Muscle of leg (tissue), 16 donors: ENCODE measurements at places on chromosomes 2 and 18. TPM values are rescaled to one million over a fixed set of nuclear protein-coding genes. Genes with fewer than 3 reads are reported as not detected.
A peak's percentile ranks its signal among the peaks of the same experiment; 100 is the strongest.

GRCh38 chr2:240928476-240929363 lies 22.6 kb downstream of the CROCC2 start:
- no peak for DNase-seq

- peak; percentile 54 for DNase-seq
These were observed 1399.6 kb upstream of the ZEB2 start for GRCh38 chr2:145919477-145919876.

GRCh38 chr2:109659396-109660045 lies 45.4 kb downstream of the SOWAHC start:
- peak; percentile 46 for DNase-seq

DNA sequence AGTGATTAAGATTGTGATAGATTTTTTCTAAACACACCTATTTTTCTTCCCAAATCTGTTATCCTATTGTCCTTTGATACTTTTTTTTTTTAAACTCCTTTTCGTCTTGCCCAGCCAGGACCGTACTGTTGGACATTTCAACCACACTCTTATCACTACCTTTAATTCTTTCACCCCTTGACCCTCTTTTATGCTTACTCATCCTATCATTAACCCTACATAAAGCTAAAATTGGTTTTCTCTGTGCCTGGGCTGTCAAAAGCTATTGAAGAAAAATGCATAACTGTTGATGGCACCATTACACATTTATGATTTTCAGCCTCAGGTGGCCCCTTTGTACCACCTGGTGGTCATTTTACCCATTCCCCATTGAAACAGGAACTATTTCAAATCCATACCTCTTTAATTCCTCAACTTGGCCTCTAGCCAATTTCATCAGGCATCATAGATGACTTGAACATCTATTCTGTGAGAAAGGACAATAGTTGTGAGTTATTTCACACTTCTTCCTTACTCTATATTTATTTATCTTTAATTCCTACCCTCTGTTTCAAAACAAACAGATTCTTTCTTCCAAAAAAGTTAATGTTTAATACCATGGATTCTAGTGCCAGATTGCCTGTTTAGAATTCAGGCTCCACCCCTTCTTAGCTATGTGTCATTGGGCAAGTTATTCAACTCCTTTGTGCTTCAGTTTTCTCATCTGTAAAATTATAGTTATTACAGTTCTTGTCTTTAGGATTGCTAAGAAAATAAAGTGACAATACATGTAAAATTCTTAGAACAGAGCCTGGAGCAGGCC lies 258.6 kb downstream of the CAMKMT start:
- no peak for DNase-seq

Gene ADGRF3
- total RNA-seq: 0.31 TPM

DNA sequence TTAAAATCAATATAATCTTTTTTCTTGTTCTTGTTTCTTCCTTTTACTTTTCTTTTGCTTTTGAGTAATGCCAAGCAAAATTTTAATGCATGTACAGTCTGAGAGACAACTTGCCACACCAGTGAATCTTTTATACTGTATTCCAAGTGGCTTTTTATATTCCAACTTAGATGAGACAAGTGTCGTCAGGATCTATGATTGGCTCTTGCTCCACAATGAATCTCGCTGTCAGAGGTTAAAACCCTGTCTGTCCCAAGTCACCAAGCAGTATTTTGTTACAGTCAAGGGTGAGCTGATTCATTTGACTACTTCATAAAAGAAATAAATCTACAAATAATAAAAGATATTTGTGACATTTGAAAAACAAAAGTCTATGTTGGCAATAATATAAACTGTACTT lies at the start of gene MSTN:
TSS of gene MSTN (minus strand) at position 129 of the 400 bp plus-strand sequence. CDS start 133 bp downstream, outside the sequence.
- DNase-seq: peak; percentile 52

- no peak for DNase-seq
These were observed 206.8 kb downstream of the CLIP4 start for GRCh38 chr2:29322011-29322410.

- DNase-seq: no peak
These were observed 111.5 kb upstream of the MGAT5 start for GRCh38 chr2:134142341-134142738.

DNA sequence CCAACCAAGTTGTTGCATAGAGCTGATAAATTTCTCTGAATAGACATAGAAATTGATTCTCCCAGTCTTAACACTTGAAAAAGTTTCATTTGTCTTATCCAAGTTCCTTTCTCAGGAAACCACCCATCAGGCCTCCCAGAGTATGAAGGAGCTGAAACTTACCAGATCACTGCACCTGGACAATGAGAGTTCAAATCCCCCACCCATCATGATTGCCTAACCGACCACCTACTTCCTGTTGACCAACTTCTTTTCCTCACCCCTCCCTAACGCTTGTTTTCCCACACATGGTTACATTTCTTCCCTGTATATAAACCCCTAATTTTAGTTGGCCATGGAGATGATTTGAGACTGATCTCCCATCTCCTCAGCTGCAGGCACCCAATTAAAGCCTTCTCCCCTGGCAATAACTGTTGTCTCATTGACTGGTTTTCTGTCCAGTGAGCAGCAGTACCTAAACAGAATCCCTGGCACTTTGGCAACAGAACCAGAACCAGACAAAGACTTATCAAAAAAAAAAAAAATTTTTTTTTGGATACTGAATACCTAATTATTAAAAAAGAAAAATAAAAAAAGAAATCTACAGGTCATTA lies 103.0 kb downstream of the SPIRE1 start:
- no peak for DNase-seq

DNA sequence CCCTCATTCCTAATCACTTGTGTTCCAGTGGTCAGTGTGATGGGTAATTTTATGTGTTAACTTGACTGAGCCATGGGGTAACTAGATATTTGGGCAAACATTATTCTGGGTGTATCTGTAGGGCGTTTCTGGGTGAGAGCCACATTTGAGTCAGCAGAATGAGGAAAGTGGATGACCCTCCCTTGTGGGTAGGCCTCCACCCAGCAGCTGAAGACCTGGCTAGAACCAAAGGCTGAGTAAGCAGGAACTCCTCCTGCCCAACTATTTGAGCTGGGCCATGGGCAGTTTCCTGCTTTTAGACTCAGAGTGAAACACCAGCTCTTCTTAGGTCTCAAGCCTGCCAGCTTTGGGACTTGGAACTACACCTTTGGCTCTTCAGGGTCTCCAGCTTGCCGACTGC lies 141.8 kb downstream of the ACKR3 start:
- DNase-seq: peak; percentile 42

DNA sequence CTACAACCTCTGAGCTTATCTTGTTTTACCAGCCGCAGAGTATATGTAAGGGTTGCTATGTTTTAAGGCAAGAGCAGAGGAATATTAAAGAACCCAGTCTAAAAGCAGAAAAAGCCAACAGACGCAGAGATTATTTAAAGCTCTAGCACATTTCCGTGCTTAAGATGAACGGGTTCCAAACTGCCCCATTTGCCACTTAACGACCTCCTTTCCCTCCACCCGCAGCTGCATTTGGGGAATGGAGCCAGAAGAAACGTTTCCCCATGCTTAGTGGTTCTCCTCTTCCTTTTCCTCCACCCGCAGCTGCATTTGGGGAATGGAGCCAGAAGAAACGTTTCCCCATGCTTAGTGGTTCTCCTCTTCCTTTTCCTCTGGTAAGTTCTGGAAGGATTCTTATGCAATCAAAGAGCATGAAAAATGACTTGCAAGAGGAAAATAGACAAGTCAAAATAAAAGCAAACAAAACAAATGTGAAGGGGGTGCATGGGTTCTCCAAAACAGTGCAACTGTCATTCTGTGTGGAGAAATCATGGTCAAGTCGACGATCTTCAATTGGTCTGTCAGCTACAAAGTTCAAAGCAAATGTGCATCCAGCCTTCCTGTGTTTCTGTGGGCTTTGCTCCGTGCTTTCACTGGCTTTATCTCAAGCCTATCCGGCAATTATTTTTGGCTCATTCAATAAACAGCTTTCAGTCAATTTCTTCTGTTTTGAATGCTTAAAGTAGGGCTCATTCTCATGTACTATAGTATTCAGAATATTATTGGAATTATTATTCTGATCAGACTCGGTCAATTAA lies 57.8 kb downstream of the DIPK1C start:
- peak; percentile 64 for DNase-seq

Gene C1QL2
- total RNA-seq: not detected

Gene HOXD10
- total RNA-seq: 0.09 TPM

Gene KLF7
- total RNA-seq: 9.6 TPM

DNA sequence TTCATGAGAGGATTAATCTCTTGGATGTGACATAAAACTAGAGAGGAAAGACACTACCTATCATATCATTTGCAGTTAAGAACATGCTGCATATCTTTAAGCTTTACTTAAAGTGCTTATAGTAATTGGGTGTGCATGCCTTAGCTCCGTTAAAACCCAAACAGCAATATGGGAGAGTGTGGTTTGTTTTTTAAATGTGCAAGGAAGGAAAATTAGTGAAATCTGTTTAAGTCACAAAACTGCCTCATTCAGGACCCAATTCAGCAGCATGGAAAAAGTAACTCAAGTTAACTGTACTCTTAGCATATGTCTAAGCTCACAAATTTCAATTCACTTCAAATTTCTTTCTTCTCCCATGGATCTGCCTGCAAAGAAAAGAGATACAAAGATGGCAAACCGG lies 182.2 kb downstream of the ARHGAP15 start:
- DNase-seq: no peak

Gene LYPD6B
- not detected for total RNA-seq

DNA sequence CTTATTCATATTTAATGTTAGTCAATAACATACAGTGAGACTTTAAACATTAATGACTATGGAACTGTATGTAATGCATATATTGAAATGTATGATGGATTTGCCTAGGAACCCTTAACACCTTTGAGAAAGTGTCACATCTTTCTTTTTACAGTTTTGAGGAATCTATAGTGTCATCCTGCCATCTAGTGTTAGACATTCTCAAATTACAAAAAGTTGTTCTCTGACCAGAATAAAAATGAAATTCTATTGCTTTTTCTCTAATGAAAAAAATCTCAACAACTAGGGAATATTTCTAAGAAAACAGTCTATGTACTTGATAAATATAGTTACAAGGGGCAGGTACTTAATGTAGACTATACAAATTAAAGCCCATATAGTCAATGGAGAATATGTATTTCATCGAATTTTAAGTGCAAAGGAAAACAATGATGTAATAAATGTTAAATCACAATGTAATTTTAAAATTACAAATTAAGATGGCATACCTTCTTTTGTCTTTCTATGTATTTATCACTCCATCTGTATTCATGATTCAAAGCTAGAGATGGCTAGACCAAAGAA lies 5.1 kb upstream of the CALCRL start:
- DNase-seq: peak; percentile 54

DNA sequence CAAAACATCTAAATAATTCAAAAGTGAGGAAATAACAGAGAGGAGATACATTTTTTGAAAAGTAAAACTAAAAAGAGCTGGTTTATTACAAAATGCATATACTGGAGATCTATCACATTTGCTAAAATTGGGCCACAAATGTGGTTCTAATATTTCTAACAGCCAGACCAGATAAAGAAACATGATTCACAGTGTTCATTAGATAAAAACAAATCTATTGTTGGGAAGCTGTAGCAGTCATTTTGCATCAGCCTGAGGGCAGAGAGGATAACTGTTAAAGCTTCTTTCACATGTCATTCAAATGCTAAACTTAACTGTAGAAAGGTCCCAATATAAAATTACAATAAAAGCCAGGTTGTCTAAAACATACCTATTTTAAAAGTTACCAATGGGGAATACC lies 148.3 kb downstream of the GULP1 start:
- no peak for DNase-seq

DNA sequence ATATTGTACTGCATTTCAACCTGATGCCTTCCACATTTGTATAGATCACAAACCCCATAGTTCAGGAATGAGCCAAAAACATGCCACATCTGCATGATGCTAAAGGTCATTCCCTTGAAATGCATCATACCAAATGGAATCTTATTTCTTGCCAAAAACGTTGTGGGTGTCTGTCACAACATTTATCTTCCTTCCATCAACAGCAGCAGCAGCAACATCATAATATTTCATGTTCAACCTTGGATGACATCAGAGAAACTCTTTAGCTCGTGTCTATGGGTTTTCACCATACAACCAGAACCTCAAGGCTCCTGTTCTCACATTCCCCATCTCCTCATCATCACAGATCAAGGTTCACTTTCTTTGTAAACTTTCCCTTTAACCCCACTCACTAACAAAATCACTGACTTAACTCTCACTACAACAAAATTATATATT lies 221.3 kb upstream of the CTAGE1 start:
- no peak for DNase-seq

DNA sequence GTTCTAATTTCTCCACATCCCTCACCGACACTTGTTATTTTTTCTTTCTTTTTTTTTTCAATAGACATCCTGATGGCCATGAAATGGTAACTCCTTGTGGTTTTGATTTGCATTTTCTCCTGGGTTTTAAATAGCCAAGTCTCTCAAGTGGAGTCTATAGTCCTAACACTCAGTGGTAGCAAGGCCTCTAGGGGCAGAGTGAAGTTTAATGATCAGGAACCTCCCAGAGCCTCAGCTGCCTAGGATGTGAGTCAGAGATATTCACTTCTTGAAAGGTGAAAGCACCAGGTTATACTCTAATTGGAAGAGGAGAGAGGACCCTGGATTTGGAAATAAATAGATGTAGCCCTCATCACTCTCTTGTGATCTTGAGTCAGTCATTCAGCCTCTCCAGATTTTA lies 62.7 kb upstream of the CAPN13 start:
- DNase-seq: no peak

DNA sequence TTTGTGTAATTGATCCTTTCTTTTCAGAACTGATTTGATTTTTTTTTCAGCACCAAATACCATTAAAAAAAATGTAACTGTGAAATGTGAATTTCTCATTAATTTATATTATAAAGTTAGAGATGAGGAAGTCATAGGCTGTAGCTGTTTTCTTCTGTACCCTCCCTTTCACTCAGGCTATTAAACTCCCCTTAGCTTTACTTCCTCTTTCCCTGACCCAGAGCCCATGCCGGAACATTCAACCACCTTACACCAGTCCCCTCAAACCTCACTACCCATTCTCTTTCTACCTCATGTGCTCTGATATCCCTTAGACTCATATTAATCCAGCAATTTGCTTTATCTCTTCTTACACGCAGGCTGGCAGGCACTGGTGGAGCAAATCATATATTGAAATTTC lies 12.4 kb downstream of the GALNT5 start:
- no peak for DNase-seq

Gene TMEM37
- 2.0 TPM for total RNA-seq

Gene C2orf76
- 11.9 TPM for total RNA-seq

Gene GNLY
- 0.31 TPM for total RNA-seq

- DNase-seq: peak; percentile 25
These were observed 14.8 kb downstream of the MBD2 start for GRCh38 chr18:54209471-54210180.

DNA sequence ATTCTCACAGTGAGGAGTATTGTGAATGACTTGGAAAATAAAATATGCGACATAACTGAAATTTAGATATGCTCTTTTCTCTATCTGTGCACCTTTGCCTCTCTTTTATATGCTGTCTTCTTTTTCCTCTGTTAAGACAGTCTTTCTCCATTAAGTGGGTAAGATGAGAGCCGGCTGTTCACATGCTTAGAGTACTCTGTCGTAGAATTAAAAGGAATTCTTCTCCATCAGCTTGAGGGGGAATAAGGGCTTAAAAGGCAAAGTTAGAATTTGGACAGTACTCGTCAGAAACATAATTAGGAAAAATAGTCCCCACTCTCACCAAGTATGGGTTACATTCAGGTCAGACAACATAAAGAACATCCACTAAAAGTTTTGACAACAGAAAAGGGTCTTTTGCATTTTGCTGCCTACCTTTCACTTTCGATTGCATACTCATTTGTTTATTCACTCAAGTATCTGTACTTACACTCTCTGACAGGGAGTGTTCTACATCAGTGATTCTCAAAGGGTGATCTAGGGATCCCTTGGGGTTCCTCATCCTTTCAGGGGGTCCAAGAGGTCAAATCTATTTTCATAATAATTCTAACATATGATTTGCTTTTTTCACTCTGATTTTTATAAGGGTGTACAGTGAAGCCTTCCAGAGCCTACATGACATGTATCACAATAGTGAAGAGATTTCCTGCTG lies 48.0 kb downstream of the ARHGAP15 start:
- DNase-seq: peak; percentile 4
